Activated T-cell treated with anti-CD3 and anti-CD28 coated beads for 48 hours (primary cell): ENCODE measurements at places on chromosomes 16 and 17.

GRCh38 chr16:3363793-3364192 lies 8.1 kb downstream of the OR2C1 start:
- DNase-seq, result no peak

GRCh38 chr16:19135896-19136438 lies 22.2 kb downstream of the ITPRIPL2 start:
- DNase-seq, result no peak

- DNase-seq, result no peak
Measured at GRCh38 chr17:32185875-32186274, 43.6 kb downstream of the RHOT1 start.

DNA sequence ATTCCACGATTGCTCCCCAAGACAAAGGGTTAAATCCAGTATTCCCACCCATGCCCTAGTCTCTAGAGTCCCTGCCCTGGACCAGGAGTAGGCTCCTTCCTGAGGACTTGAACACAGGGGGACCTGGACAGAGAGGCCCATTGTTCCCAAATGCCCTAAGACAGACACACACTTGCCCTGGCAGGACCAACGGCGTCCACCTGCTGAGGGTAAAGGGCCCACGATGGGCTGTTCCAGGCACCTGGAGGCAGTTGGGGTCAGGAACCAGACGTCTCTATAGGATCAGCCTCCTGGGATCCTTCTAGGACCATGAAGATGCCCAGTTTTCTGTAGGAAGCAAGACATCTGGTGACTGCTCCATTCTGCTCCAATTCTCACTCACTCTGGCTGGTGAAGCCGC lies 39.3 kb downstream of the TNFRSF13B start:
- no peak for DNase-seq

- no peak for DNase-seq
Measured at GRCh38 chr17:55062921-55063320, 94.4 kb downstream of the STXBP4 start.

- DNase-seq, result no peak
Measured at GRCh38 chr17:78878261-78878660, 24.7 kb downstream of the CEP295NL start.

GRCh38 chr16:31869511-31870201 lies 4.0 kb upstream of the ZNF267 start:
- DNase-seq, result peak; percentile 46

- DNase-seq, result no peak
Measured at GRCh38 chr16:8493972-8494371, 96.3 kb downstream of the TMEM114 start.

GRCh38 chr16:20931066-20931600 lies 30.6 kb downstream of the LYRM1 start:
- DNase-seq, result no peak

- DNase-seq, result no peak
Measured at GRCh38 chr16:30858829-30859423, 35.0 kb downstream of the BCL7C start.

- DNase-seq, result no peak
Measured at GRCh38 chr17:72419866-72420774, 299.3 kb downstream of the SOX9 start.

- DNase-seq, result no peak
Measured at GRCh38 chr17:5049314-5049841, 14.2 kb upstream of the SLC52A1 start.

- DNase-seq, result peak; percentile 38
Measured at GRCh38 chr17:62627219-62627903, at the start of gene MRC2. MRC2 (plus strand) TSS chr17:62627670; CDS start chr17:62627803, 133 bp downstream.

- no peak for DNase-seq
Measured at GRCh38 chr17:7352503-7352889, 534 bp downstream of the KCTD11 start.

- DNase-seq, result no peak
Measured at GRCh38 chr16:63975669-63976068, 1146.2 kb downstream of the CDH11 start.

- no peak for DNase-seq
Measured at GRCh38 chr17:78141437-78142118, 4.6 kb upstream of the C17orf99 start.
